NCI-H524 treated with DMSO at 0.1 percent for 48 hours (cell line): ENCODE measurements at places on chromosomes 2 and 18.
A peak's percentile ranks its signal among the peaks of the same experiment; 100 is the strongest.

GRCh38 chr2:149258531-149258930, 71.9 kb upstream of the LYPD6 start:
- DNase-seq = no peak

GRCh38 chr2:9877026-9877425, 33.8 kb downstream of the TAF1B start:
- no peak for DNase-seq

DNA sequence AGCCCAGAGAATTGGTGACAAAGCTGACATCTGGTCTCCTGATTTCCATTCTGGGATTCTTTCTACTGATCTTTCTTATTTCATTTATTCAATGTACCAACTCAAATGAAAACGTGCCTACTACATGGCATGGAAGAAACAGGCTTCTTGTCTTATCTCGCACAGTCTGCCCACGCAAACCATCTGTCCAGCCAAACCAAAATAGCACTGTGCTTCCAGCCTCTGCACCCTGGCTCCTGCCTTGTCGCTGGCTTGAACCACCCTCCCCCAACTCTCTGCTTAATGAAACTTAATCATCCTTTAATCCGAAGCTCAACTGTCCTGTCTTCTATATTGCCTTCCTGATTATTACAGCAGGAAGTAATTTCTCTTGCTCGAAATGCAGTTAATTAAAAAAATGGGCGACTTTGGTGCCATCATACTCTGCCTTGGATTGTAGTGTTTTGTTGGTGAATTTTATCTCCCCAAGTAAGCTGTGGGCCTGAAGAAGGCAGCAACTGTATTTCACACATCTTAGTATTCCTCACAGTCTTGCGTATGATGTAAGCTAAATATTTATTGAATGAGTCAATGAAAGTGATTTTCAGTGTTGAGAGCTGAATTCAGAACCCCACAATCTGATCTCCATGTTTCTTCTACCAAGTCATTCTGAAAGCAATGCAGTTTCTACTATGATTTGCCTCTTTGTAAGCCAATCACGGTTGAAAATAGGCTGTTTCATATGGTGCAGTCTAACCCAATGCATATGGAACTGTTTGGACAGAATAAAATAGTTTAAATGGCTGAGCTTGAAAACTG, 190.8 kb downstream of the TMEM247 start:
- DNase-seq = peak; percentile 82

GRCh38 chr2:66633631-66634030, 198.7 kb downstream of the MEIS1 start:
- no peak for DNase-seq

DNA sequence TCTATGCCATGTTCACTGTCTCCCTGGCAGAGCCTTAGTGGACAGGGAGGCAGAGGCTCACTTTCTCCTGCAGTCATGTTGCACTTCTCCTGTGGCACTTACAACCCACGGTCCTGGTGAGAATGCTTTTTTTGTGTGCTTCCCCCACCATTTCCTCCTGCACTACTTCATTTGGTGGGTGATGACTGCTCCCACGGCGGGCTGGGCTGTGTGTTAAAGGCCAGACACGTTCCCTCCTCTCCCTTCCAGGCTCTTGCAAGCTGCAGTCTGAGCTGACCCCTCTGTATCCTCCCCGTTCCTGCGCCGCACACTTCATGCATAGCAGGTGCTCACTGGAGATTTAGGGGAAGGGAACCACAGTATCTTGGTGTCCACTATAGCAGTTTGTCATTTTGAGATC, 170.5 kb downstream of the CELF4 start:
- DNase-seq = no peak

GRCh38 chr2:211981451-211981850, 557.2 kb downstream of the ERBB4 start:
- DNase-seq = no peak

DNA sequence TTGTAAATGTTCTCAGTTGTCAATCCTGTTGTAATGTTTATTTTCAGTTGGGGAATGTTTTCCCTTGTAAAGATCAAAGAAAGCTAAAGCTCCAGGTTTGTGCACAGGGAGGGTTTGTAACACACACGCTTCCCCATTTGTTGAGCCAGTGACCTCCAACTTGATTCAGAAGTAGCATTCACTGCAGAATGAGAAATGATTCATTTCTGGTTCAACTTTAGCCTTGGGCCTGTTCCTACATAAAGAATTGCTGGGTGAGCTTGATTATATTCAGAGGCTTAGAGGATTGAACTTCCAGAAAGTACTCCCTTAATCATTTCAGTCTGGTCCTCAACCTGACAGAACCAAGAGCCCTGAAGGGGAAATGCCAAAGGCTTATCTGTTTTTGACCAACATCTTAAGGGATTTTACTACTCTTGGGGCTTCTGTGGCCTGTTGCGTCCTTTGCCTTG, 70.6 kb upstream of the CAVIN2 start:
- DNase-seq = no peak

- DNase-seq = no peak
Measured at GRCh38 chr2:65129286-65129825, 550 bp downstream of the RAB1A start.

DNA sequence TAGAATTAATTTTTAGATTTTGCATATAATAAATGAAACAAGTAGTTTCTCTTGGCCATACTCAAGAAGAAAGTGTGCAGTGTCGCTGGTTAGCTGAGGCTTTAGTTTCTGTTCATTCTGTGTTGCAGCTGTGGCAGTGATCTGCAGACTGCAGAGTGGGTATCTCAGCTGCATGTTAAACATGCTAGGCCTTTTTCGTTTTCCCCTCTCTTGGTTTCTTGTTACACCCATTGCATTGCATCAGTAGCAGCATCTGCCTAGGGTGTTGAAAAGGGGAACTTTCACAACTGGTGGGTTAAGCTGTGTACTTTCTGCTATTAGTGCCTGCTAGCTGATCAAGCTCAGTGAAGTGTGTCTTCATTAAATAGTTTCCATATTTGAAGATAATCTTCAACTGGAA, 51.3 kb downstream of the ACSL3 start:
- no peak for DNase-seq

DNA sequence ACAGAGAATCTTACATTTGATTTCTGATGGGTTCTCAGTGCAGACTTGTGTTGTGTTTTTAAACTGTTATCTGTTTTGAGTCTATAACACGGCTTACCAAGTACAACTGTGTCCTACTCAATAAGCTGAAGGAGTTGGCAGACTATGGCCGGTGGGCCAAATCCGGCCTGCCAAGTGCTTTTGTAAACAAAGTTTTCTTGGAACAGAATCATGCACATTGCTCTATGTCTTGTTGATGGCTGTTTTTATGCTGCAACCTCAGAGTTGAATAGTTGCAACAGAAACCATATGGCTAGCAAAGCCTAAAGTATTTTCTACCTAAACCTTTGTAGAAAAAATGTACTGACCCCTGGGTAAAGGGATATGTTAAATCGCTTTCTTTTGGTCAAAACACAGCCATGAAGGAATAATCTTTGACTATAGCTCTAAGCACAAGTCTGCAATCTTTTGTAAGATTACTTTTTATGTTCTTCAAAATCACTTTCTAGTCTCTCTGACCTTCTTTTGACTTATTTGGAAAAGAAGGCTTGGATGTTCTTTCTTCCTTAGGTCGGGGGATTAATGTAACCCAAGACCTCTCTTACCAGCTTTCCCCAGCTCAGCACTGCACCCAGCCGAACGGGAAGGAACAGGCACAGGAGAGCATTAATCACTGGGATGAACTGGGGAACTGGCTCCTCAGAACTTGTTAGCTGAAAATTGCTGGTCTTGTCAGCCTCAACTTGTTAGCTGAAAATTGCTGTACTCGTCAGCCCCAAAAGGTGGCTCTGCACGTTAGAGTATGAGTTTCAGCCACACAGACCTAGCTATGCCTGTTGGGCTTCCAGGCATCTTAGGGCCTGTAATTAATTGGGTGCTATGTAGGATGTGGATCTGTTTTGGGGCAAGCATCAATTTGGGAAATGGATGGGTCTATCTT, 75.4 kb downstream of the CD8B2 start:
- peak; percentile 13 for DNase-seq

GRCh38 chr2:159863526-159864160, 65.6 kb upstream of the CD302 start:
- no peak for DNase-seq

DNA sequence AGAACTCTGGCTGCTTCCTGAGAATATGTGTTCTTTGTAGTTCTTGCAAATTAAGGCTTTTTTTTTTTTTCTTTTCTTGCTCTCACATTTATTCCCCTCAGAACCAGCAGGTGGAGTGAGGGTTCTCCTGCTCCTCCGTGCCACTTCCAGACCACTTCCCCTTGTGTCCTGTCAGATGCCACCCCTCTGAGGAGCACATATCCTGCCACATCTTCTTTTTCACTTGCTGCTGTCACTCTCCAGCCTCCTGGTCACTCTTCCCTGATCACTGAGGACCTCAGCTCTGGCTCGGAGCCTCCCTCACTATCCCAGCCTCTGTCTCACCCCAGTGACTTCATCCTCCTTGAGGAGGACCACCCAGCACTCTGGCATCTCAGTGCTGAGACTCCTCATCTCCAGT, 100.5 kb downstream of the TACR1 start:
- DNase-seq = no peak

GRCh38 chr2:25230198-25230947, 62.0 kb upstream of the POMC start:
- no peak for DNase-seq

DNA sequence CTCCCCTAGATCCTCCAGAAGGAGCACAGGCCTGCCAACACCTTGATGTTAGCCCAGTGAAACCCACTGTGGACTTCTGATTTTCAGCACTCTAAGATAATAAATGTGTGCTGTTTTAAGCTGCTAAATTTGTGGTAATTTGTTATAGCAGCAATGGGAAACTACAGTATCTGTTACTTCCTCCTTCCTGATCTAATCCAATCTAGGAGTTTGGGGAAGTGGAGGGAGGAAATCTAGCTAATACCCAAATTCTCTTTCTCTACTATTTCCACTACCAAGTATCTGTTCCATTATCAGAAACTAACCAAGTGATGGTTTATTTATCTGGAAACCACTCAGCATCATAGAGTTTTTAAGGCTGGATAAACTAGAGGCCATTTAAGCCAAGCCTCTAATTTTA, 64.9 kb downstream of the AFF3 start:
- DNase-seq = no peak

DNA sequence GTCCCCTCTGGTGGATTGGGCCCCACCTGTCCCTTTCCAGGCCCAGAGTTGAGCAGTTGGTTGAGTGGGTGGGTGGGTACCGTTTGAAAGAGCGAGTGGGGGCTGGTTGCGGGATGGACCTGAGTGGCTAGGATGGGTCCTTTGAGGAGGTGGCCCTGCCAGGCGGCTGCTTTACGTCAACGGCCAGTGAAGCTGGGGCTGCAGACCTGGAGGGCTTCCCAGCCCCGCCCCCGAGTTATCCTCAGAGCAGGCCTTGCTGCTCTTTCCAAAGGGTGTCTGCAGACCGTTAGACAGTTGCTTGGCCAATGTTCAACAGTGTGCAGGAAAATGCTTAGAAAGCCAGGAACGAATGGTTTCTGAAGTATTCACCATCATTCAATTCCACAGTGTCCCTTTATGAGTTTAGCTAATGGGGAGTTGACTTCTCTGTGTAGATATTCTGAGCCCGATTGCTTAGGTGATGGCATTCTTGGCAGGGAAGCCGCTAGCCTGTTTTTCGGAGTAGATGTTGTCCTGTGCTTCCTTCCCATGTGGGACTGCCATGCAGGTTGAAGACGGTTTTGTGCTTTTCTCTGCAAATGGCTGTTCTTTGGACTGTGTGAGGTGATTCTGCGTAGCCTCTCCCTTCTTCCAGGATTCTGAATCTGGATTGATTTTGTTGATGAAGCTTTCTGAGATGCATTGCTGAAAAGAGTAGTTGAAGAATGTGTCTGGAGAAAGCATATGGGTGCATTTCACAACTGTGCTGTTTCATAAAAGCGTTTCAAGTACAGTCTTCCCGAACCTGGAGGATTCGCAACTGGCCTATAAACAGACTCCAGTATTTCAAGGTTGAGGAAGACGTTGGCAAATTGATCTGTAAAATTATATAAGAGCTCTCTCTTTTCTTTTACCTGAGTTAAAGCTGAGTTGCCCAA, 45.8 kb downstream of the LDLRAD4 start:
- no peak for DNase-seq

GRCh38 chr2:30710016-30710415, 97.2 kb downstream of the CAPN13 start:
- no peak for DNase-seq

DNA sequence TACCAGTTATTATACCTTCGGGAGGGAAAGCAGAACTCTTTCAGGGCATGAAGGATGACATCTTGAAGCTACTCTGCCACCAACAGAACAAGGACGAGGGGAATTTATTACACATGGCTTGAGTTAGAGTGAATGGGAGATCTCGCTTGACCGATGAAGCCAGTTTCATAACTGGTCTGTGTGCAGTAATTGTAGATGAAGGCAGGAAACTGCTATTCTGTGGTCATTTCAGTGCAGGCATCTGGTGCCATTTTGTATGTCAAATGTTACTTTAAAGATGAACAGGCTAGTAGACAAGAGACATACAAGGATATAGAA, 20.5 kb downstream of the GREB1 start:
- no peak for DNase-seq

DNA sequence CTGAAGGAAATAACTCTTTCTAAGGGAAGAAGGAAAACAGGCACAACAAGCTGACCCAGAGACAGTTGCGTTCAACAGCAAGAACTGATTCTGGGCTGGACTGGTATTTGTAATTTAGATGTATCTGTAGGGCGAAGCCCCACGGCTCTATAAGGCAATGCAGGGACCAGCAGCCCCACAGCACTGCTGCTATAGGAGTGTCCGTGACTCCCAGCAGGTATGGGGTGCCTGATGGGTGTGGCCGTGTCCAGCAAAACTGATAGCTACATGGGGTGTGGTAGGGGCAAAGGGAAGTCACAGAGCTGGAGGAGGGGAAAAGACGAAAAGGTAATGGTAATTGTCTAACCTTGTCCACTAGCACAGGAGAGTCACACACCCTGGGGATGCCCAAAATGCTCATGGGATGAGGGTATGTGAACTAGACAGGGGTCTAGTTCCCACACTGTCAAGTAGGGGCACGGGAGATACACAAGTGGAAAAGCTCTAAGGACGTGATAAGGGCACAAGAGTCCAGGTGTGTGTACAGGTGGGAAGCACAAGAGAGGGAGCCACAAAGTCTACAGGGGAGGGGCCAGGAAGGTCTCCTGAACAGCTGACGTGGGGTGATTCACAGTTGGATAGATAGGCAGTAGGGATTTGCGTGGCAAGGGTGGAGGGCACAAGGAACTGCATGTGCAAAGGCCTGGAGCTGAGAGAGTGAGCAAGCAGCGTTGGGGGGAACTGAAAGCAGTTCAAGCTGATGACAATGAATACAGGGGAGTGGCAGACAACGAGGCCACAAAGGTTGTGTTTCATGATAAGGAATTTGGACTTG, 48.5 kb upstream of the ASPRV1 start:
- DNase-seq = no peak
